ENCODE measurements at places on chromosomes 4 and X. TPM values are rescaled to one million over a fixed set of nuclear protein-coding genes. Genes with fewer than 3 reads are reported as not detected.

FGFBP1 gene
- total RNA-seq: not detected

GSX2 gene
- not detected for total RNA-seq

NUP62CL gene
- total RNA-seq: 3.7 TPM

HTN3 gene
- not detected for total RNA-seq

GPM6B gene
- not detected for total RNA-seq
